ENCODE measurements at places on chromosomes 7 and 10. TPM values are rescaled to one million over a fixed set of nuclear protein-coding genes. Genes with fewer than 3 reads are reported as not detected.

The PTPRZ1 gene
- 250 TPM for total RNA-seq

The MUC3A gene
- total RNA-seq: 0.47 TPM

The GPR22 gene
- 226 TPM for total RNA-seq

The NME8 gene
- not detected for total RNA-seq

The TSPAN14 gene
- total RNA-seq: 35.7 TPM

The STEAP1 gene
- 0.16 TPM for total RNA-seq

The TNKS2 gene
- 151 TPM for total RNA-seq

The PALD1 gene
- 8.9 TPM for total RNA-seq

The CPN1 gene
- not detected for total RNA-seq

The ADAMTS14 gene
- total RNA-seq: 0.16 TPM

The ENKUR gene
- 5.0 TPM for total RNA-seq

The MOGAT3 gene
- total RNA-seq: not detected

The DDX21 gene
- total RNA-seq: 49.4 TPM

The AKR1C1 gene
- 36.8 TPM for total RNA-seq

The CCDC146 gene
- 15.4 TPM for total RNA-seq

The BNIP3 gene
- total RNA-seq: 35.1 TPM

The ATRNL1 gene
- 856 TPM for total RNA-seq

The DGKB gene
- 6.6 TPM for total RNA-seq

The ZNF467 gene
- 1.2 TPM for total RNA-seq

The RNF32 gene
- 2.2 TPM for total RNA-seq

The TLX1 gene
- total RNA-seq: not detected

The LAMB4 gene
- 0.47 TPM for total RNA-seq

The CPXM2 gene
- 0.16 TPM for total RNA-seq

The DYNC1I1 gene
- 182 TPM for total RNA-seq

The VAX1 gene
- total RNA-seq: 1.2 TPM

The RAB19 gene
- not detected for total RNA-seq

The TMEM184A gene
- not detected for total RNA-seq

The C7orf57 gene
- 0.78 TPM for total RNA-seq

The C10orf53 gene
- total RNA-seq: not detected

The EBLN1 gene
- not detected for total RNA-seq

The IFIT1B gene
- total RNA-seq: 2.0 TPM

The LRRC17 gene
- total RNA-seq: 27.0 TPM

The GNGT1 gene
- not detected for total RNA-seq

The ADAM8 gene
- 1.7 TPM for total RNA-seq

The TNRC18 gene
- 50.1 TPM for total RNA-seq

The C10orf105 gene
- total RNA-seq: under 0.01 TPM

The HOXA3 gene
- not detected for total RNA-seq

The NUTM2A gene
- 1.2 TPM for total RNA-seq

The TYW1B gene
- total RNA-seq: 1.9 TPM

The CRPPA gene
- 9.5 TPM for total RNA-seq

The SSBP1 gene
- 79.9 TPM for total RNA-seq

Data from occipital lobe (tissue), 3 donors.